Activated CD8-positive, alpha-beta memory T cell treated with anti-CD3 and anti-CD28 coated beads, Interleukin-2, amount 10 ng/mL, durations not matched to agents 7 days and 5 days (primary cell): ENCODE measurements at places on chromosomes 12 and 14. TPM values are rescaled to one million over a fixed set of nuclear protein-coding genes. Genes with fewer than 3 reads are reported as not detected.

GRCh38 chr14:85336817-85337216 is 193.1 kb upstream of the FLRT2 start:
- DNase-seq, result no peak

Gene KRT77
- total RNA-seq, result not detected

GRCh38 chr14:100712490-100712889 is 14.2 kb upstream of the DLK1 start:
- no peak for DNase-seq

DNA sequence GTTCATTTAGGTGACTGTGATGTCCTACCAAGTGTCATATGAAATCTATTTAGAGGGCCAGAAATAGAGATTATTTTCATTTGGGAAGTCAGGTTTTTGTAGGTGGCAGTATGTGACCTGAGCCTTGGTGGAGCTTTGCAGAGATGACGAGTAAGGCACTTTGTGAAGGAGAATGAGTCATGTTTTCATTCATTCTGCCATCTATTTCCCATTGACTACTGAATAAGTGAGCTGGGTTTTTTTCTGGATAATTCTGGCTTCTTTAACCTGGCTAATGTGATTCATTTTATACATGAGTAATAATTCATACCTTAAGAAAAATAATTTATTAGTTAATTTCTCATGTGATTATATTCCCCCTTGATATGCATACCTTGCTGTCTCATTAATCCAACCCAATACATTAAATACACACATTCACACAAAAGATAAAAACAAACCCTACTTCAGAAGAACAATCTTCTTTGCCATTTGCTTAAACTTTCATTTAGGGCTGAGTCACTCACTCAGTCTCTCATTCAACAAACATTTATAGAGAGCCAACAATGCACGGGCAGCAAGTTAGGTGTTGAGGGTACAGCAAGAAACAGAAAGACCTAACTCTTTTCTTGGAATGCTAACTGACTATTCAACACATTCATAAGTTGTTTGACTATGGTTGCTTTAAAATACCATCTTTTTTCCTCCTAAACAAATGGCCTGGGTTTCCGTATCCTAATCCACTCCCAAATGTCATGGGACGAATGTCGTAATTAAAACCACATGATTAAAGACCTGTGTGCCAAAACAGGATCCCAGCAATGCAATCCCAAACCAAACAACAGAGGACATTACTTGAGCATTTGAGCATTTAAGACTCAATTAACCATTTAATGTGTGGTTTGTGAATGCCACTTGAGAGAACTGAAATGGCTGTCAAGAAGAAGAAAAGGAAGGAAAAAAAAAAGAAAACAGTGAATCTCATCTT is 78.0 kb downstream of the KITLG start:
- no peak for DNase-seq

Gene KCNC2
- not detected for total RNA-seq

DNA sequence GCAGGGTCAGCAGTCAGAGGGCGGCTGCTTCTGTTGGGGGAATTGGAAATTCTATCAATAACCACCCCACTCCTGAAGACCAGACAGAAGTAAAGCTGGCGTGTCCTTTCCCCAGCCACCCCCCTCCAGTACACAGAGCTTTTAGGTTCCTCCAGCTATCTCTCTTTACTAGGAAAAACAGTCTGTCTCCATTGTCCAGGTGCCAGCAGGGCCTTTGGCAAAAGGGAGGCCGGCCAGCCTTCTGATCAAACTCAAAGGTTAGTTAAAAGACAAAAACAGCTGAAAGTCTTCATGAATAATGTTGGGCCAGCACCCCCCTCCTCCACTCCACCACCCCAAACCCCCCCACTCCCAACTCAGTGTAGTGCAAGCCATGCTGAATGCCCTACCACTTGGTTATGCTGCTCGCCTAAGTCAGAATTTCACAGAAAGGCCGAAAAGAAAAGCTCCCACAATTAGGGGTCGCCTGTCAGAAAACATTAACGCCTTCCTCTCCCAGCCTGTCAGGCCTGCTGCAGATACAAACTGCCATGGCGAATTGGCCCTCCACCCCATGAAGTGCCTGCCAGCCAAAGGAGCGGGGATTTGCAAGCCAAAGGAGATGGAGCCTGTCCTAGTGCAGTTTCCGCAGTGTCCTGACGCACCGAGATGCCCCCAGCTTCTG is 8.9 kb downstream of the ASCL1 start:
- no peak for DNase-seq

- no peak for DNase-seq
These were observed 42.2 kb downstream of the CMKLR1 start for GRCh38 chr12:108296945-108297344.

Gene DBX2
- total RNA-seq, result not detected

- no peak for DNase-seq
These were observed 138.7 kb upstream of the E2F7 start for GRCh38 chr12:77204083-77204482.
